ENCODE measurements at places on chromosomes 6 and 20.

GRCh38 chr20:1263853-1264252 lies 2.2 kb upstream of the SNPH start:
- no peak for DNase-seq

DNA sequence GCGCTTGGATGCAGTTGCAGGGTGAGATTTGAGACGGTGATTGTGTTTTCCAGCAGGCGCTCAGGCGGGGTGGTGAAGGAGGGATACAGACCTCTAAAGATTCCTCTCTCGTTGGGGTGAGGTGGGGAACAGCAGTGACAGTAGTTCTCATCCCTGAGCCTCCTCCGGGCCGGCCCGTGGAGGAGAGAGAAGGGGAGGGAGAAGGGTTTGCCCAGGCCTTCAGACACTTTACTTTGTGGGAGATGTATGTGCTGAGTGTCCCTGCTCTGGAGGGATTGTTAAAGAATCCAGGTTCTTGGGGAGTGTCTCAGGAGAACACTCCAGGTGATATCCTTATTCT lies 41.0 kb downstream of the PSMB9 start:
- peak; percentile 63 for DNase-seq

GRCh38 chr6:39553860-39554802 lies 171.1 kb downstream of the KIF6 start:
- DNase-seq: no peak

GRCh38 chr6:129507846-129508245 lies 202.1 kb downstream of the ARHGAP18 start:
- DNase-seq: no peak

GRCh38 chr20:5880326-5880725 lies 70.0 kb downstream of the TRMT6 start:
- no peak for DNase-seq
